Nephron progenitor cell (in vitro differentiated cells): ENCODE measurements at places on chromosomes 2 and 18.

DNA sequence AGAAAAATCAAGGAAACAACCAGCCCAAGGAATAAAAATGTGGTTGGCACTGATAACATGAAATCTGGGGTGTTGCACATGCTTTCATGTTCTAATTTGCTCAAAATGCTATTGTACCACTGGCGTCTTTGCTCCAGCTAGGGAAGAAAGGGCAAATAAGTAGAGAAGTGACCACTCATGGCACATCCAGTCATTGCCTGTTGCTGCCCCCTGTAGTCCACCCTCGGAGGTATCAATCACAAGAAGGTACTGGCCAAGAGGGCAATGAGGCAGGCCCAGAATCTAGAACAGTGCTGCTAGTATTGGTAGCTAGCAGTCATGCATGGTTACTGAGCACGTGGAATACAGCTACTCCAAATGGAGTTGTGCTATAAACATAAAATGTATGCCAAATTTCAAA, 213.4 kb downstream of the CDCA7 start:
- peak; percentile 30 for DNase-seq

DNA sequence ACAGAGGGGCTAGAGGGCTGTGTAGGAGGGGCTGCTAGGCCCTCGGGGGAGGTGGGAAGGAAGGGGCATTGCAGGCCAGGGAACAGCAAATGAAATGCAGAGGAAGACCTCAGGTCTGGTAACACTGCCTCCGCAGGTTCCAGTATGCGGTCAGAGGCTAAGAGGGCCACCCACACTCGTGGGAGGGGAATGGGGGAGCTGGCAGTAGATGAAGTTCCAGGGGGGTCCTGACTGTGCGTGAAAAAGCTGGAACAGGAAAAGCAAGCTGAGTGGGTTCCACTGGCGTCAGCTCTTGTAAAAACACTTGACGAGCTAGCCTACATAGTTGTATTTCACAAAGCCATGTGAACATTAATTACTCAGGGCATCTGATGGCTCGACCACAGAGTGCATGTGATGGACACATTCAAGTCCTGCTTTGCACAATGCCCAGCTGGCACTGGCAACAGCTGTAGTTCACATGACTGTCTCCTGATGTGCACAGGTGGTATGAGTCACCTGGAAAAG, 29.0 kb upstream of the PTPN4 start:
- no peak for DNase-seq

- no peak for DNase-seq
These were observed 94.5 kb upstream of the MYCN start for GRCh38 chr2:15845737-15846405.

DNA sequence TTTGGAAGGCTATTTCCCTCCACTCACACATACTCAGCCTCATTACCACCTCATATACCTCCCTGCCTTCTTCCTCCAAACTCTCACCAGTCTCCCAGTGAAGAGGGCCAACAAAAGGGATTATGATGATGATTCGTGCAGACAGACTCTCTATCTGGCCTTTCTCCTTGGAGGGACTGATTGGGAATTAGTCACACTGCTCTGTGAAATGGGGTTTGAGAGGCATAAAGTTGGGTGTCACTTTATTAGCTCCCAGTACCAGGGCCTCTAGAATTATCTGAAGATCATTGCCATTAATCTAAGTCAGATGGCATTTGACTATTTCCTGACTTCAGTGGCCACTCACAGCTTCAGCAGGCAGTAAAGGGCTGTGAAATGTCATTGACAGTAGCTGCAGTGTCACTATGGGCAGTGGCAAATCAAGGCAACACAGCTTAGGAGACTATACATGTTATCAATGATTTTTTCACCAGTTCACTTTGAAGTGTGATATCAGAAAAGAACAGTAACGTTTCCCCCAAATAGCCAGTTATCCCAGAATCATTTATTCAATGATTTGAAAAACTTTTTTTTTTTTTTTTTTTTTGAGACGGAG, 17.4 kb downstream of the CNRIP1 start:
- DNase-seq, result no peak
